Sigmoid colon (tissue), 7 donors: ENCODE measurements at places on chromosomes 7 and 10. TPM values are rescaled to one million over a fixed set of nuclear protein-coding genes. Genes with fewer than 3 reads are reported as not detected.

DNA sequence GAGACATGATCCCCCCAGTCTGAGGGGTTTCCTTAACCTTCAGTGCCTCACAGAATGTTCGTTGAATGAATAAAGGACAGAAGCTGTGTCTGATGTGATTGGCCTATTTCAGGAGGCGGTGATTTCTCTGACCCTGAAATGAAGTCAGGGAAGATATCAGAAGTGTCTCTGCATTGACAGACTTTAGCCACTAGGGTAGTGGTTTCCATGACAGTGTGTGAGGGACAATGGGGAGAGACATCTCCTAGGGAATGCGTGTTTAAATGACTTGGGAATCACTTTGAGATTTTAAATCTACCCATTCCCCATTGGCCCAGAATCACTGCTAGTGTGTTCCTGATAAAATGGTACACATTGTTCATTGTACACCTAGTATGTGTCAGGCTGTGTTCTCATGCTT is 132.0 kb downstream of the CFAP58 start:
- H3K27me3 ChIP-seq, result no peaks in the 10 kb centered on the region
- H3K36me3 ChIP-seq, result no peaks in the 10 kb centered on the region
- no peaks in the 10 kb centered on the region for H3K4me1 ChIP-seq
- H3K4me3 ChIP-seq, result no peak overlapping the region

DNA sequence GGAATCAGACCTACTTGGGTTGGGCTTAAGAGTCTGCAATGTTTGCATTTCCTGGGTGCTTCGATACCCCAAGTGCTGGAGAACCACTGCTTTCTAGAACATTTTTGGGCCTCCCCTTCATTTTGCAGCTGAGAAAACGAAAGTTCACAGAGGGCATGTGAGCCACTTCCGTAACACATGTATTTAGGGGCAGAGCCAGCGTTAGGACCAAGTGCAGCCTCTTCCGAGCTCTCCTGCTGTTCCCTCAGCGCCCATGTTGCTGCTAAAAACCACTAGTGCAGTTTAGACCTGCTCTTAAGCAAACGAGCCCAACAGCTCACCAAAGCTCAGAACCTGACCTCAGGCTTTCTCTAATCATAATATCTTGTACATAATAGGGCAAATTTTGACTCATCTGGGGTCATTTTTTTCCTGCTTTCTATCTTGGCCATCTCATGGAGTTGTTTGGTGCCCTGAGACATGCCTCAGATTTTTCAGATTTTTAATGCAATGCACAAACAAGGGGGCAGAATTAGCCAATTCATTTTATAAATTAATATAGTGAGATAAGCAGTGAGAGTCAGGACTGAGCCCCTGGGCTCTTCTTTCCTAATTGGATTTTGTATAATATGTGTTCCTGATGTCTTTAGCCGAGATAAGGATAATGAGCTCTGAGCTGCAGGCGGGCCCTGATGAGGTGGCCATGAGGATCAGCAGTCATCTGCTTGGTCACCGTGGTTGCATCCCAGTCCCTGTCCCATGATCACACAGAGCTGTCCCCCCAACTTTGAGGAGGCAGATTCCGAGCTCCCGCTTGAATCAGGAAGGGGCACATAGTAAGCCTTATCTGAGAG is 12.9 kb downstream of the BAG3 start:
- no peak overlapping the region for H3K4me3 ChIP-seq
- peaks cover 96% of the 10 kb centered on the region for H3K4me1 ChIP-seq
- H3K27ac ChIP-seq, result peak overlapping the region; percentile 56

DNA sequence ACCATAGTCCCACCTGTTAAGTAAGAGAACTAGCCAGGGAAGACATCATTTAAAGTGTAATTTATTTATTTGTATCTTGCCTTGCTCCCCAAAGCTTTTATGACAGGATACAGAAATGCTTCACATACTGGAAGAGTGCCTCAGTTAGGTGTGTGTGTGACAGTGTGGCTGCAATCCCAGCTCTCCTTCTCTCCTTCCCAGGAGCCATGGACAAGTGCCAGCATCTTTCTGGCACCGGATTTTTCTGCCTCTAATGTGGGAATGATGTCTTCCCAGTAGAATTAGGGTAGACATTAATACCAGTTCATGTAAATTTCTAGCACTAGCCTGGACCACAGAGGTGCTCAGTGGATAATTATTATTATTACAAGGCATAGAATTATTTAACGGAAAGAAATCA is 30.3 kb upstream of the ATXN7L1 start:
- peaks cover 17% of the 10 kb centered on the region for H3K4me1 ChIP-seq
- no peaks in the 10 kb centered on the region for H3K27me3 ChIP-seq
- peak; percentile 76 for DNase-seq
- H3K4me3 ChIP-seq, result no peak overlapping the region

DNA sequence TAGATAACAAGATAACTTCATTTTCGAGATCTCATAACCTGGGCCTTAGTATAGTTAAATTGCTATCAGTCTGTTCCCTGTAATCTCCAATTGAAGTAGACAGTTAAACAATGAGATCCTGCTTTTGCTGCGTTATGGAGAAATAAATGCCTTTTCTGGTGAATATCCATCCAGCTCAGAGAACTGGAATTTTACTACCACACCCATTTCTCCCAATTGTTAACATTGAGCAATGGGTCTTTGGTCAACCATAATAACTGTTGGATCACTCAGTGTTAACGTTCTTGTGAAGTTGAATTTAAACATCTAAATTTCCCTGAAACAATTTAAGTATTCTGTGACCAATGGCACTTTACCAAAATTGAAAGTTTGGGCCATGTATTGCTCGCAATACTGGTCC is 3.0 kb downstream of the CALU start:
- H3K4me1 ChIP-seq, result peaks cover 62% of the 10 kb centered on the region
- no peaks in the 10 kb centered on the region for H3K36me3 ChIP-seq
- no peaks in the 10 kb centered on the region for H3K27me3 ChIP-seq
- no peak overlapping the region for H3K4me3 ChIP-seq

DNA sequence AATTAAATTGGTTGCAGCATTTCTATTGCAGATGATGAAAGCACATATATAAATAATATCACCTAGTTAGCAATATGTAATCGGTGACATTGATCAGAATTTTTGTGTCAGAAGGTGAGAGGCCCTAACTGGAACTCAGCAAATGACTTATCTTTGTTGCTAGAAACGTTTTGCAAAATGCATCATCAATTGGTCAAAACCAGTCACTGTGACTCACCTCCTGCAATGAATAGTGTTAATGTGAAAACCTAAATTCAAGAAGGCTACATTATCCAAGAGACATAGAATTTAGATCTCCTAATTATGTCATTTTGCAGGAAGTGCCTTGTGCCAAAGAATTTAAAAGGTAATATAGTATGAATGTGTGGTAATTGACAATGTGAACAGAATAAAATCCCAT is 9.8 kb upstream of the PNLIPRP3 start:
- H3K4me1 ChIP-seq, result no peaks in the 10 kb centered on the region
- H3K27me3 ChIP-seq, result no peaks in the 10 kb centered on the region
- no peak overlapping the region for H3K27ac ChIP-seq
- H3K4me3 ChIP-seq, result no peak overlapping the region
- no peak for DNase-seq
- no peaks in the 10 kb centered on the region for H3K36me3 ChIP-seq

- H3K27ac ChIP-seq, result no peak overlapping the region
- DNase-seq, result no peak
- no peaks in the 10 kb centered on the region for H3K27me3 ChIP-seq
- H3K4me3 ChIP-seq, result no peak overlapping the region
- H3K4me1 ChIP-seq, result no peaks in the 10 kb centered on the region
These were observed 21.4 kb upstream of the GNAT3 start for GRCh38 chr7:80533287-80533686.

DNA sequence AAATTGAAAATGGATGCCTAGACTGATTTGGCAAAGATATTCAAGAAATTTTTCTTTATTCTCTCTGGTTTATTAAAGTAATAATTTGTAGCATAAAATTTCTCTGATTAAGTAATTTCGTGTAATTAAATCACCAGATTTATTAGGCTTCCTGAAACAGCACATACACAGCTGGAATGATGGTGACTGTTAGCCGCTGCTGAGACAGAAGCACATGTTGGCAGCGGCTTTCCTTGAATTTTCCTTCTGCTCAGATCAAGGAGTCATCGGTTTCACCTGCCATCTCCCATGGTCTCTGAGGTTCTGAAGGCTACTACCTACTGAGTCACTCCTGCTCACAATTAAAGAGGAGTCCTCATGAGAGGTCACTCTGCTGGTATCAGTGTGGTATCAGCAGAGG is 101.5 kb downstream of the GFRA1 start:
- H3K4me3 ChIP-seq, result no peak overlapping the region
- no peak for DNase-seq
- no peak overlapping the region for H3K27ac ChIP-seq
- H3K4me1 ChIP-seq, result no peaks in the 10 kb centered on the region

GRCh38 chr7:134945691-134946090 is 40.6 kb upstream of the AGBL3 start:
- DNase-seq, result no peak
- no peaks in the 10 kb centered on the region for H3K27me3 ChIP-seq
- H3K4me3 ChIP-seq, result no peak overlapping the region
- H3K27ac ChIP-seq, result peak overlapping the region; percentile 33
- H3K36me3 ChIP-seq, result peaks cover 43% of the 10 kb centered on the region

- H3K27me3 ChIP-seq, result no peaks in the 10 kb centered on the region
- no peak for DNase-seq
- H3K36me3 ChIP-seq, result no peaks in the 10 kb centered on the region
- H3K4me1 ChIP-seq, result no peaks in the 10 kb centered on the region
- peak overlapping the region; percentile 58 for H3K4me3 ChIP-seq
These were observed 469 bp upstream of the NOC3L start for GRCh38 chr10:94363251-94363565.

GRCh38 chr7:129859183-129859582 is 93.6 kb downstream of the UBE2H start:
- no peak overlapping the region for H3K4me3 ChIP-seq
- no peaks in the 10 kb centered on the region for H3K36me3 ChIP-seq
- H3K27me3 ChIP-seq, result no peaks in the 10 kb centered on the region
- H3K4me1 ChIP-seq, result peaks cover 73% of the 10 kb centered on the region

GRCh38 chr7:33781167-33781566 is 124.2 kb upstream of the BMPER start:
- H3K4me3 ChIP-seq, result no peak overlapping the region
- H3K27ac ChIP-seq, result no peak overlapping the region
- no peaks in the 10 kb centered on the region for H3K27me3 ChIP-seq

- no peak overlapping the region for H3K4me3 ChIP-seq
- H3K36me3 ChIP-seq, result no peaks in the 10 kb centered on the region
- H3K4me1 ChIP-seq, result no peaks in the 10 kb centered on the region
- no peak overlapping the region for H3K27ac ChIP-seq
- H3K27me3 ChIP-seq, result no peaks in the 10 kb centered on the region
- no peak for DNase-seq
These were observed 9.6 kb downstream of the CYP17A1 start for GRCh38 chr10:102827597-102827975.

DNA sequence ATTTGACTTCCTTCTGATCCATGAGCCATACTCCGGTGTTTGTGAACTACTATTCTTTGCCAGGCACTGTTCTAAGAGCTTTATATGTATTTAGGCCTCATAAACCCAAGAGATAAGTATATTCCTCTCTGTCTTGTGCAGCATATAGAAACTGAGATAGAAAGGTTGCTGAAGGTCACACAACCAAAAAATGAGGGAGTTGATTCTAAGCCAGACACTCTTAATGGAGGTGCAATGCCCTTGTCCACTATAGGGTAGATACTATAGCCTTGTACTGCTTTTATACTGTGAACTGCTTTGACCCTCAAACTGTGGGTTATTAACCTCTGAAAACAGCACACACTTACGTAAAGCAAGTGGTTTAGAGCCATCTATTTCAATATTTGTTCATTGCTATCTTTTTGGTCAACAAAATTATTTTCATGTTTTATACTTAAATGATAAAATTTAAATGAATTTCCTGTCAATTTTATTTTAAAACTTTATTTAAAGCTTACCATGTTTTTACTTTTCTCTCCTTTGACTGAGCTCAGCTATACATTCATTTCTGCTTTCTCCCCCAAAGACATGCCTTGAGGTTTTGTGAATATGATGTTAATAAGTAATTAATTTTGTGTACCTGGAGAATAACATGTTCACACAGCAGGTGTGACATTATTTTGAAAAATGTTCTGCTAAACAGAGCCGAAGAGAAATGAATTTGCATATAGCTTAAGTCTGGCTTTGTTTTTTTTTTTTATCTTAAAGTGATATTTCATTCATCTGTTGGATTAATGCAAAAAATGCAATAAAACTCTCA is 687.3 kb downstream of the DNAJB9 start:
- no peak for DNase-seq
- H3K36me3 ChIP-seq, result no peaks in the 10 kb centered on the region
- H3K27me3 ChIP-seq, result no peaks in the 10 kb centered on the region
- no peaks in the 10 kb centered on the region for H3K4me1 ChIP-seq
- H3K27ac ChIP-seq, result no peak overlapping the region

- H3K4me1 ChIP-seq, result no peaks in the 10 kb centered on the region
- H3K36me3 ChIP-seq, result no peaks in the 10 kb centered on the region
- H3K27me3 ChIP-seq, result no peaks in the 10 kb centered on the region
- peak overlapping the region; percentile 94 for H3K27ac ChIP-seq
- DNase-seq, result no peak
These were observed 4.9 kb upstream of the NKX2-3 start for GRCh38 chr10:99527526-99528493.

DNA sequence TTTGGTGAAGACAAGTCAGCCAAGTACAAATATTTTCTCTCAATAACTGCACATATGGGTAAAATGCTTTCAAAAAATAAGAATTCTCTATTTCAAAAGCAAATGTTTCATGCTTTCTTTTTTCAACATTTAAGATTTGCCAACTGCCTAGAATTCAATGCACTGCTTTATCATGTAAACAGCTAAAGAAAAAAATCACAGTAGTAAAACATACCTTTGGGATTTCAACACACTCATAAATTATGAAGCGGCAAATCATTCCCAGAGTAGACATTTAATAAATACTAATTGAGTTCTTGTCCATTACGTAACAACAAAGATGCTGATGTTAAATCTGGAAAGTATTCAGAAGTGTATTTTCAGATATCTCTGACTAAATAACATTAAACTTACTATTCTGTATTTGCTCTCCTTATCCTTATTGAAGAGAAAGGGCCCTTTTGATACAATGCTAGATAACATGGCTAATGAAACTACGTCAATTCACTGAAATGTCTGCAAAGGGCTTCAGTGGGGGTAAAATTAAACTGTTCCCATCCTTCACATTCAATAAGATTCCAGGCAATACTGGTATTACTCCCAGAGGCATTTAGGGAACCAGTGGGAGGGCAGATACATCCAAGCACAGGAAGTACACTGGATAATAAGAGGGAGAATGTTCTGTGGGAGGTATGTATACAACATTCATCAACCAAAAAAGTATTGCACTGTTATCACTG is 13.9 kb downstream of the NAPEPLD start:
- no peaks in the 10 kb centered on the region for H3K27me3 ChIP-seq
- H3K4me1 ChIP-seq, result no peaks in the 10 kb centered on the region
- no peak overlapping the region for H3K27ac ChIP-seq
- no peak overlapping the region for H3K4me3 ChIP-seq
- H3K36me3 ChIP-seq, result no peaks in the 10 kb centered on the region

The CALML5 gene
- not detected for total RNA-seq

The MRLN gene
- not detected for total RNA-seq

The GPC2 gene
- 0.41 TPM for total RNA-seq

The NEUROG3 gene
- not detected for total RNA-seq

The HKDC1 gene
- total RNA-seq, result not detected

The PNLIPRP3 gene
- not detected for total RNA-seq

The RPEL1 gene
- not detected for total RNA-seq

The RNF32 gene
- 0.81 TPM for total RNA-seq

The ZNHIT1 gene
- 80.9 TPM for total RNA-seq
